ENCODE measurements at places on chromosomes 11 and 22.

DNA sequence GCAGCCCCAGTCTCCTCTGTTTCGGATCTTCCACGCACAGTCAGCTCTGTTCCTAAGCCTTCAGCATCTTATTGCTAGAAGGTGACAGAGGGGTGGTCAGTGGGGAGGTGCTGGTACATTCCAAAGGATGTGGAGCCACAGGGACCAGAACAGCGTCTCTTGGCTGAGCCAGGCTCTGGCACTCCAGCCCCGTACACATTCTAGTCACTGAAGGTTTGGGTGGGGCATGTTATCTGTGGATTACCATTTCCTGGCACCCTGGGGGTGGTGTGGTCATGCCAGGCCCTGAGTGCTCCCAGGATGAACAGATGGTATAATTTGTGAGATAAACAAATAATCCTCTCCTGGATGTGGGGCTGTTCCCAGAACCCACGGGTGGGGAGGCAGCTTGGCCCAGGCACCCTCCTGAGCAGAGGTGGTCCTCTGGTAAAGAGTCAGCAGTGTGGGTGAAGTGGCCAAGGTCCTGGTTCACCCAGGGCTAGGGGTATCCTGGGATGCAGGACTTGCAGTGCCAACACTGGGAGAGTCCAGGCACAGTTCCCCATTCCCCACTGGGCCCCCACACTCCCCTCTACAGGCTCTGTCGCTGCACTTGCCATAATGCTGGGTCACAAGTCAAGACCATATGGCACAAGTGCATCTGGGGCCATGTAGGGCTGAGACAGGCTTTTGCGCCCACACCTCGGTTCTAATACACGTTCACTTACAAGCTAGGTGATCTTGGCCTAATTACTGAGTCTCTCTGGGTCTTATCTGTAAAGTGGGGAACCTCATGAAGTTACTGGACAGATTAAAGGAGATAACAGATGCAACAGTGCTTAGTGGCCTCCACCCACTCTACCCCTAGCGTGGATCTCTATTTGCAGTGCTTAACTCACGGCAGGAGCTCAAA, 33.0 kb downstream of the DKK3 start:
- DNase-seq, result no peak

DNA sequence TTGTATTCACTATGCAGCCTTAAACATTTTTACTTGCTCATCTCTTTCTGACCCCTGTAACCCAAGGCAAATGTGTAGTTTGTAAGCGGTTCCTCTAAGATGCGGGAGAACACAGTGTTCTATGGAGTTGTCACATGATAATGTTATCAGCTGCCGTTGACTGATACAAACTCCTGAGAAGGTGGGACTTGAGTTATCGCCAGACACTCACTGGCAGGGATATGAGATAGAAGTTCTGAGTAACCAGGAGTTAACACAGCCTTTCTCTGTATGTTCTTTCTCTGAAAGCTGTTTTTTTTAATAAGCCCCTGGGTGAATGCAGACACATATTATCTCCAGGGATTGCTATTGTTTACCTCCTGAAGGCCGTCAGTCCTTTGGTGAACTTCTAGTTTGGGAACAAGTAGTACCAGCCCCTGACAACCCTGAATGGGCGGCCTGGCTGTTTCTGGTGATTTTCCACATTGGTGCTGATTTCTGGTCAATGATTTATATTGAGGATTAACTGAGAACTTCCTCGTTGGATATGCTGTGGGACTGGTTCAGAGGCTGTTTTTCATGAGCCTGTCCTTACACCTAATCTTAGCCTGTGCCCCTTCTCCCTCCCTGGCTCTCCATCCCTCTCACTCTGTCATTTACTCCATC, 155.3 kb upstream of the RASSF10 start:
- DNase-seq, result no peak

DNA sequence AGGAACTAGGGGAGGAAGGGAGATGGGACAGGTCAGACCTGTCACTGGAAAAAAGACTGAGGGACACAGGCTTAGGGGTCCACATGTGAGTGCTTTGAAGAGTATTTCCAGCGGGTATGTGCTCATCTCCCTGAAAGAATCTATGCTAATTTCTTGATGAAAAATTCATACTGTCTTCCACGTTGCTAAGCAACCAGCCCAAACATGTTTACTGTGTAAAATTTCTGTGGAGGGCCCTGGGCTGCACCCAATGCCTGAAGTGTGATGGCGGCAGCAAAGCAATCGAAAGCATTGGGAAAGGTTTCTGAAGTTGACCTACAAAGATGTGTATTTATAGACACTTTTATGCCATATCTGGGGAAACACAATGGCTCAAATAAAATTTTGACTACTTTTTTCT, 7.4 kb downstream of the SYT13 start:
- DNase-seq, result no peak

GRCh38 chr11:19409307-19409706, 168.6 kb upstream of the E2F8 start:
- no peak for DNase-seq
